Astrocyte of the hippocampus (primary cell): ENCODE measurements at places on chromosomes 2 and 18.
A peak's percentile ranks its signal among the peaks of the same experiment; 100 is the strongest.

GRCh38 chr2:241946306-241947003, 76.9 kb downstream of the RTP5 start:
- no peak for DNase-seq

- no peak for DNase-seq
Observed at GRCh38 chr2:175553910-175554309, 372.4 kb upstream of the ATP5MC3 start.

DNA sequence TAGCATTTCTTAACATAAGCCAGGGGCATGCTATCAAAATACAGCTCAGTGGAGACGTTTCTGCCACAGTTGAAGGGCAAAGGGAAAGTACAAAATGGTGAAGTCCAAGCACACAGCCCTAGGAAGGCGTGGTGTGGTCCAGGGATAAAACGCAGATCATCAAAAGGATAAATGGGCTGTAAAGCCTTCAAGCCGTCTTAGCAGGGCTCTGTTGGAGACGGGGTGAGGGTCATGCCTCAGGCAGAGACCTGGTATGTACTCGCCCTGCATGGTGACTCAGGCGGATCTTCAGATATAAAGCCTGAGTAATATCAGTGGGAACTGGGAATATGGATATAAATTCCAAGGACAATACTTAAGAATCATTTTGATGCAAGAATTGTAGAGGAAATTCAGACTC, 61.2 kb downstream of the NGEF start:
- DNase-seq, result no peak

DNA sequence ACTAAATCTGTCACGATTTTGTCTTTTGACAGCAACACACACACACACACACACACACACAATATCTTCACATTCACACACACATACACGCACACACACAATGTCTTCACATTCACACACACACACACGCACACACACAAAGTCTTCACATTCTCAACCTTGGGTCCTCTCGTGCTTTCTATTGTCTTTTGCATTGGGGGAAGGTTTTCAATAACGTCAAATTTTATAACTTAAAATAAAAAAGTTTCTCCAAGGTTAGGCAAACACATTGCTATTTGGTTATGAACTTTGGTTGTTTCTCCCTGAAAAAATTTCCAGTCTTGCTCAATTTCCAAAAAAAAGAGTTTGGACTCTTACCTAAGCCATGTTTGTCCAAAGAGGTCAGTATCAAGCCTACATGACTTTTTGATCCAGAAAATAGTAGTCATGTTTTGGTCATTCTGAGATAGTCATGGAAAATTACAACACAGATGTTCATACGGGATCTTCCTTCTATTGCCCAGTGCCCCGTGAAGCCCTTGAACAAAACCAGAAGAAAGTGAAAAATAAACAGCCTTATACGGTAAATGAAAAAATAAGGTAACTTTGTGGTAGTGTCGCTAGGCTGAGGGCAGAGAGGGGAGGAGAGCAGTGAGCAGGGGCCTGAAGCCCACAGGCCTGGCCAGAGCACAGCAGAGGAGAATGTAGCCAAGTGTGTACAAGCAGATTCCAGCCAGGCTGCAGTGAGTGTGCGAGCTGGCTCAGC, 542.8 kb upstream of the ID2 start:
- DNase-seq, result no peak

- DNase-seq, result peak; percentile 97
Observed at GRCh38 chr2:240921311-240921994, 15.3 kb downstream of the CROCC2 start.

- peak; percentile 88 for DNase-seq
Observed at GRCh38 chr2:219736209-219736608, 108.8 kb downstream of the SLC4A3 start.

DNA sequence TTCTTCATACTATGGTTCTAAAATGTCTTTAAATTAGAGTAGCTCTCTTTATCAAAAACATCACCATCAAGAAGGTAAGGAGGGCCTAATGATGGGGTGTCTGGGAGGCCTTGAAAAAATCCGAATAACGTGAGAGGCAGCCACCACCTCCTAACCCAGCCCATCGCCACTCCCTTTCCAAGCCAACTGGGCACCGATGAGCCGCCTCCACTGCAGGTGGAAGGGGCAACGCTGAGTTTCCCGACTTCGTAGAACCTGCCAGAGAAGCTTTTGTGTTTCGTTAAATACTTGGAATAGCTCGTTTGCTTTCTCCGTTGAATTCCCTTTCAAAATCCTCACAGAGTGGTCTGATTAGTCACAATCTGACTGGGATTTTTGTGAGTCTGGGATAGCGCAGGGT, 22.0 kb upstream of the RPL31 start:
- no peak for DNase-seq

GRCh38 chr2:148716378-148716920, 71.9 kb downstream of the EPC2 start:
- no peak for DNase-seq

GRCh38 chr2:234032279-234032856, 18.1 kb upstream of the SPP2 start:
- peak; percentile 52 for DNase-seq

DNA sequence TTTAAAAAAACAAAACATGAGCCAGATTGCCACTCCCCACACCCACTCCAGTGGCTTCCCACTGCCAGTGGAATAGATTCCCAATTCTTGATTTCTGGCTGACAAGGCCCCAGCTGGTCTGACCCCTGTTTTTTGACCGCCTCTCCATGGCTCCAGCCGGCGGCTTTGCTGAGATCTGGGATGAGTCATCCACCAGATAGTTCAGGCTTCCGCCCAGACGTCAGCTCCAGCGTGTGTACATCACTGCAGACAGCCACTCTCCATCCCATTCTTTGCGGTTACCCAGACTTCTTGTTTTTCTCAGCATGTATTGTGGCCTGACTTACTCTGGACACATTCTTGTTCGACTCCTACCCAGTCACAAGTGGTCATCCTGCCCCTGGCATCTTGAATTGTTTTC, 227.9 kb downstream of the GBX2 start:
- peak; percentile 92 for DNase-seq

DNA sequence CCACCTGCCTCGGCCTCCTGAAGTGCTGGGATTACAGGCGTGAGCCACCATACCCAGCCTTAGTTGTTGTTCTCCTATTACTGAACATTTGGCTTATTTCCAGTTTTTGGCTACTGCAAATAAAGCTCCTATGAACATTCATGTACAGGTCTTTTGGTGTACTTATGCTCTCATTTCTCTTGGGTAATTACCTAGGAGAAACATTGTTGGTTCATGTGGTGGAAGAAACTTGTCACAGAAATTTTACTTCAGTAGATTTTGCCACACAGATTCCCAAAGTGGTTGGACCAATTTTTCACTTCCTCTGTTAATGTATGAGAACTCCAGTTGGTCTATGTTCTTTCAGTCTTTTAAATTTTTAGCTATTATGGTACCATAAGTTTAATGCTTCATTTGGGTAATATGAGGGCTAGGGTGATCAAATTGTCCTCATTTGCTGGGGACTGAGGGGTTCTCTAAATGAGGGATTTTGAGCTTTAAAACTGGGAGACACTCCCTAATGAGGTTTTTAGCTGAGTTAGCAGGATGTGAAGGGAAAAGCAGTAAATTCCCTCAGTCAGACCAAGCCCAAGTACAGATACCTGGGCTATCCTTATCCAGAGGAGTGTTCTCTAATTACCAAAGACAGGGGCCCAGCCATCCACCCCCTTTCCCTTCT, 33.9 kb downstream of the MTA3 start:
- DNase-seq, result no peak

DNA sequence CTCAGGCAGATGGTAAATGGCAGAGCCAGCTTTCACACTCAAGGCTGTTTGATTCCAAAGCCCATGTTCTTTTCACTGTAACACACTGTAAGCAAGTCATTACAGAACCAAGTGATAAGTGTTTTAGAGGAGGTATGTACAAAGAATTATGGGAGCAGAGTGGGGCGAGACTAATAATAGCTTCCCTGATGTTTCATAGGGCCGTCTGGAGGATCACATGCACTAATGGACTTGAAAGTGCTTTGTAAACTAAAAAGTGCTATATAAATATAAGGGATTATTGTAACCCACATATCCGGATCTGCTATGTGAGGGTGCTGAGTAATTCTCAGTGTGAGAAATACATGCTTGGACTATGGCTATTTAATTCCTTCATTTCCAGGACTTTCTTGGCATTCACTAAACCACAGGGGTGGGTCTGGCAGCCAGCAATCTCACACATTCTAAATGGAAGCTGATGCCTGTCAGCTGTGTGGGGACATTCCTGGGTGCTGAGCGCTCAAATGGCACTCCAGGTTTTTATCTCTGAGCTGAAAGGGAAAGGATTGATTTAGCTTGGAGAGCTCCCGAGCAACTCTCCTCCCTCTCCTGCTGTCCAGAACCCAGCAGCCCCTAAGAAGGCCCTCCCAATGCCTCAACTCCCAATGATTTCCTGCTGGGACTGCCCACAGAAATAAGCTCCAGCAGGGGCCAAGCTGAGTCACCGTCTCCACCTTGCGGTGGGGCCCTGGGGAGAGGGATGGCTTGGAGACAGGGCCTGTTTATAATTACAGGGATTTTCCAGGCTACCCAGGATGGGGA, 222.8 kb downstream of the SOX11 start:
- peak; percentile 98 for DNase-seq

DNA sequence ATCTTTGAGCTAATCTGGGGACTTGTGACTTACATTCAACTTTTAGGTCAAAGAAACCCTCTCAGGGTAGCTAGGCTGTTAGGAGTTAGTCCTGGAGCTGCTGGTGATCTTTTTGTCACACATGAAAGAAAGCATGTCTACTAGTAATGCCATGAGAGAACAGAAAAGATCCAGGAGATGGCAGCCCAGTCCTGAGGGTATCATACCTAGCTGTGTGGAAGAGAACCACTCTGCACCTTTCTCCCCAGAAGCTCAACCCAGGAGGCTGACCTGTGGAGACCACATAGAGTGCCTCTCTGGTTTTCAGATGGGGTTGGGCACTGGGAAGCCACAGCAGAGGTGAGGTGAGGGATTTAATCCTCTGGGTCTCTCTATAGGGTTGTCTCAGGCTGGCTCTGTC, 460.2 kb upstream of the UBE2E3 start:
- DNase-seq, result peak; percentile 16

DNA sequence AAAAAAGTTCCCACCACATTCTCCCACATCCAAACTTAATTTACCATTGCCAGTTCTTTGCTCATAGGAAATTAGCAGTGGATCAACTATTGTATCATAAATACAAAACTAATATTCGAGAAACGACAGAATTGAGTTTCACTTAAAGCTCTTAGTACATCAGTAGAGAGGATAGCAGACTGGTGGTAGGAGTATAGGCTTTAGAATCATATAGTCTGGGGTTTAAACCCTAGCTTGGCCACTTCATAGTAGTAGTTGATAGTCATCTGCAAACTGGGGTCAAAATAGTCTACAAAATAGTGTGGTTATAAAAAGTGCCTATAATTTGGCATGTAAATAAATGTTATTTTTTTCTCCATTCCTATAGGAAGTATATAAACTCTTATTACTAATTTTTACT, 30.9 kb downstream of the PIK3C3 start:
- DNase-seq, result no peak

GRCh38 chr2:212344131-212344530, 194.5 kb downstream of the ERBB4 start:
- DNase-seq, result no peak

DNA sequence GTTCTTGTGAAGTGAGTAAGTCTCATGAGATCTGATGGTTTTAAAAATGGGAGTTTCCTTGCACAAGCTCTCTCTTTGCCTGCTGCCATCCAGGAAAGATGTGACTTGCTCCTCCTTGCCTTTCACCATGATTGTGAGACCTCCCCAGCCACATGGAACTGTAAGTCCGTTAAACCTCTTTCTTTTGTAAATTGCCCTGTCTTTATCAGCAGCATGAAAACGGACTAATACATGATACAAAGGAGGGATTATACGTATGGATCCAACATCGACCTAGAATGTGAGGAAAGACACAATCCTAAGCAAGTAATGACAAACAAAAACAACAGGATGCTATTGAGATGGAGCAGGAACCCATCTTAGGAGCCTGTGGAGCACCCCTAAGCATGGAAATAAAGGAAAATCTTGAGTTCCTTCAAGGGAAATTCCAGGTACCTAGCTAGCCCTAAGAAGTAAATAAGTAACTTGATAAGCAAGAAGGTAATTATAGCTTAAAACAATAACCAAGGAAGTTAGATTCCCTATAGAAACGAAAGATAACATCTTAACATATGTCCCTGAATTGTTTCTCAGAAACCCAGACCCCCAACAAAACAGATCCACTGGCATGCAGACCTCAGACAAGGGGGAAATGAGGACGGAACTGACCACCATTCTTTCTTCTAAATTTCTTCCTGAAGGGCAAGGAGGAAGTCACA, 1.5 kb upstream of the TNFRSF11A start:
- DNase-seq, result no peak

GRCh38 chr2:175107146-175107545, 60.9 kb downstream of the ATF2 start:
- DNase-seq, result no peak

DNA sequence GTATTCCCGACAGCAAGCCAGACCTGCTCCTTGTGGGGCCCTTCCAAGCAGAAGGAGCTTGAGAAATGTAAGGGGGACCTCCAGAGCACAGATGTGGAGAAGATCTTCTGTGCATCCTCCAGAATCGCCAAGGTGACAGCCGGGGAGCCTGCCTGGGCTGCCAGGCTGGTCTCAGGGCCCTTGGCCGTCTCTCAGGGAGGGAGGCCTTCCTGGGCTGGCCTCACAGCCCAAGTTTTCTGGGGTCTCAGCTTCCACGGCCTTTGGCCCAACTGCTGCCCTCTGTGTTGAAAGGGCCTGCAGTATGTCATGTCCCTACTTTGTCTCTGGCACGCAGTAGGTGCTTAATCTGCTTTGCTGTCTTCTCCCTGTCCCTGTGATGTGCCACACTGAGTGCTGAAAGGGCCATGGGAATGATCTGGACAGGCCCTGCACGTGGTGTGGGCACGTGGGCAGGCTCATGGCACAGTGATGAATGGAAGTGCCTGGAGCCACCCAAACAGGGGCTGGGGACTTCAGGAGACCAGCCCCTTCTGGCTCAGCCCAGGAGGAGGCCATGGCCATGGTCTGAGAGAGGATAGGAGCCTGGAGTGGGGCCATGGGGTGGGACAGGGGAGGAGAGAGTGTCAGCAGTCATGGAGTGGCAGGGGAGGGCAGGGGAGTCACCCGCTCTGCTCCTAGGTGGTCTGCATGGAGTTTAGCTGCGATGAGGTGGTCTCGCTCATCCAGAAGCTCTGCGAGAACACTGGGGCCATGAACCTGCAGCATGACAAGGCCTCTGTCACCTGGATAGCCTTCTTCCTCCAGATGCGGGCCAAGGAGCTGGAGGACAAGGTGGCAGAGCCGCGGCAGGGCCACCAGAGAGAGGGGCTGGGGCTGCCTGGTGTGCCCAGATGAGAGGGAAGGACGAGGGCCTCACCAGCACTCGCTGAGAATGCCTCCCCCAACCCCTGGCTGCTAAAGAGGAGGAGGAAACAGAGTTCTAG, 35.4 kb downstream of the HJURP start:
- DNase-seq, result no peak

- DNase-seq, result no peak
Observed at GRCh38 chr2:123695426-123695825, 329.7 kb upstream of the CNTNAP5 start.

- no peak for DNase-seq
Observed at GRCh38 chr2:133485868-133486267, 82.4 kb downstream of the NCKAP5 start.
